Stimulated activated CD8-positive, alpha-beta memory T cell treated with anti-CD3 and anti-CD28 coated beads, Interleukin-2, amount 100 ng/mL, for 1 hour (primary cell): ENCODE measurements at places on chromosomes 6 and 20.

DNA sequence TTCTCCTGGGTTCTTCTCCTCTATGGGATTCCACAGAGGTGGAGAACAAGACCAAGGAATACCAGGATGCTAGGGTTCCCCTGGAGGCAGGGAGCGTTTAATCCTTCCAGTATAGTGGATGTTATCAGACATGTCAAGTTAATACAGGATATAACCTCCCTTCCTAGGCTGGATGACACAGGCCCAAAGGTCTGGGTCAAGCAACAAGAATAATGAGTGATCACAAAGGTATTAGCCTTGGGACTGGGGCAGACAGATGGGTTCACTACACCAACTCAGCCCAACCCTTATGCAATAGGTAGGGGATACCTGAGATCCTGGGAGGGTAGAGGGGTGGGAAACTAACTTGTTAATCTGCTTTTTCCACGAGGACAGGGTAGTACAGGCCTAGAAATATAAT lies 690.3 kb downstream of the HTR1B start:
- no peak for DNase-seq

DNA sequence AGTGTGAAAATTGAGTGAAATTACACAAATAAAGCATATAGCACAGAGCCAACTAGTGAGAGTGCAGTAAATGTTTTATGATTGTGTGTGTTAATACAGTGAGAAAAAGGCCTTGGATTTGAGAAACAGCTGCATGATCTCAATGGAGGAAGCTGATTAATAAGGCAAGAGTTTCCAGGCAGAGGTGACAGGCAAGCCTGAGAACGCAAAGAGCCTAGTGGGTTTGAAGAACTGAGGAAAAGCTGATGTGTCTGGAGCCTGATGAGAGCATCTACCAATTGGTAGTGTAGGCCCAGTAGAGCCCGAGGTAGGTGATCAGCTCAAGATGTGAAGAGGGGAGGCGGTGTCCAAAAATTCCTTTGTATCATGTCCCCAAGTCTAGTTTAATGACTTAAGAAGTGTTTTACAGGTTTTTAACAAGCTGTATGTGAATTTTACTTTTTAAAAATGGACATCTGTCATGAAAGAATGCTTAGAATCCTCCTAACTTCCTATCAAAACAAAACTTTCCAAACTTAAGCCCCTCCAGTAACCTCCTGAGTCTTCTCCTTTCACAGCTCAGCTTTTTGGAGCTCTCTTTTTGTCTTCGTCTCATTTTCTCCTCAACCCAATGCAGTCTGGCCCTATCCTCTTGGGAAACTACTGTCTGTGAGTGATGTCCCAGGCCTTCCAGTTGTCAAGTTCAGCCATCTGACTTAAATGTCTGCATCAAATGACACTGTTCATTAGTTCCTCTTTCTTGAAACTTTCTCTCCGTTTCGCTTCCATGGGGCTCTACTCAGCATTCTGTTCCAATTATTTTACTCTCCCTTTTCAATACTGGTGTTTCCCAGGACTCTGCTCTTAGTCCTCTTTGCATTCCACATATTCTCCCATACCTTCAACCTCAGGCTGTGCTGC lies 1.2 kb downstream of the CDC40 start:
- no peak for DNase-seq

DNA sequence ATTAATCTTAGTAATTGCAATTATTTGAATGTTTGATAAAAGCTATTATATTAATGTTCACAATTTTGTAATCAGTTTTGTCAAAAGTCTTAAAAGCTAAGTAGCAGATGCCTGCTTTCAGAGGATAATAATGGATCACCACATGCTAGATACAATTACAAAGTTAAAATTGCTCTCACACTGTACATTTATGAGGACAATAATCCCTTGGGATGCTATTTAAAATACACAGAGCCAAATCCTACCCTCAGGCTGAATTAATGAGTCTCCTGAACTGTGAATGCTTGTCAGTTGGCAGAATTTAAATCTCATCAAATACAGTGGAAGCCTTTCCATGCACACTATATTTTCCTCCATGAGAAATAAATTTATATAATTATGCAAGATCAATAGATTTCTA lies 153.3 kb upstream of the SYNCRIP start:
- DNase-seq: no peak

DNA sequence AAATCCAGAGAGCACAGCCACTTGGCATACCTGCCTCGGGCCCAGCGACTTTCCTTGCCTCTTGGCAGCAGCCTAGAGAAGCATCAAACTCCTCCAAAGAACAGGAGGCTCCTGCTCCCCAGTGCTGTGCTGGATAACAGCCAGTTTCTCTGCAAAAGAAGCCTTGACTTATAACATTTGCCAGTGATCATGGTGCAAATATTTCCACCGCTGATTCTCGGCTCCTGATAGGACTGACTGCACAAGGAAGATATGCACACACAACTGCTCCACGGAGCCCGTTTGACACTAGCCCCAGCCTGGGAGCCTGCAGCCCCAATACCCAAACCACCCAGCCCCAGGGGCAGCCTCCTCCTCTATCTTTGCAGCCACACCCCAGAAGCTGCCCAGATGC lies 17.5 kb downstream of the ACSS1 start:
- no peak for DNase-seq

GRCh38 chr6:156685823-156686222 lies 91.4 kb upstream of the ARID1B start:
- DNase-seq: no peak

- no peak for DNase-seq
These were observed 118.2 kb upstream of the RIPOR2 start for GRCh38 chr6:25053875-25054371.

- DNase-seq: no peak
These were observed 214.9 kb downstream of the LY86 start for GRCh38 chr6:6803180-6803977.

DNA sequence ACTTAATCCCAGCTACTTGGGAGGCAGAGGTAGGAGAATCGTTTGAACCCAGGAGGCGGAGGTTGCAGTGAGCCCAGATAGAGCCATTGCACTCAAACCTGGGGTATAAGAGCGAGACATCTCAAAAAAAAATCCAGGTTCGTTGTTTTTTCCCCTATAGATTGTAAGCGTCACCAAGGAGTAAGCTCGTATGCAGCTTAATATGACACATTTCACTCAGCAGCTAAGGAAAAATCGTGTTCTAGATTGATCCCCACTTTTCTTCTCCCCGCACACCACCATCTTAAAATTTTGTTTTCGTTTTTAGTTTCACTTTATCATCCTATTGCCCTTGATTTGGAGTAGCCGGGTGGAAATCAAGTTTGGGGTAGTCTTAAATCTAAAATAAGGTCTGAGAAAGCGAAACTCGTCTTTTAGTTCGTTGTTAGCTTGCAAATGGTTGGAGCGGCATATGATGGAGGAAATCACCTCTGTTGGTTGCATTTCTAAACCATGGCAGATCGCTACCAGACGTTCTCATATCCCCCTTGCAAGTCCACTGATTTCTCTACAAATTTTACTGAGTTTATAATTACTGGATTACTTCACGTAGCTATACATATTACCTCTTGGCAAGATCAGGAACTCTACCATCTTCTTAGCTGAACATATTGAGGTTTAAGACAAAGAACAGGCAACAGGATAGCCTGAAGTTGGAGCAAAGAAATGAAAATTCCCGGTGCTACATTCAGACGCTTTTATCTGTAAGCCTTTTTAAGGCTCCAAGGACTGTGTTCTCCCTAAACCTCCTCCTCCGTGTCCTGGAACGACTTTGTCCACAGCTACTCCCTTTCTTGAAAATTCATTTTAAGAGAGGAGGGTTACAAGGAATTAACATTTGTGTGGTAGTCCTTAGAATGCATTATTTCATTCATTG lies 91.1 kb upstream of the BTN3A2 start:
- DNase-seq: no peak

- DNase-seq: no peak
These were observed 10.0 kb downstream of the PACSIN1 start for GRCh38 chr6:34475767-34476328.

GRCh38 chr6:154994836-154995253 lies 270 bp upstream of the TIAM2 start:
- no peak for DNase-seq

DNA sequence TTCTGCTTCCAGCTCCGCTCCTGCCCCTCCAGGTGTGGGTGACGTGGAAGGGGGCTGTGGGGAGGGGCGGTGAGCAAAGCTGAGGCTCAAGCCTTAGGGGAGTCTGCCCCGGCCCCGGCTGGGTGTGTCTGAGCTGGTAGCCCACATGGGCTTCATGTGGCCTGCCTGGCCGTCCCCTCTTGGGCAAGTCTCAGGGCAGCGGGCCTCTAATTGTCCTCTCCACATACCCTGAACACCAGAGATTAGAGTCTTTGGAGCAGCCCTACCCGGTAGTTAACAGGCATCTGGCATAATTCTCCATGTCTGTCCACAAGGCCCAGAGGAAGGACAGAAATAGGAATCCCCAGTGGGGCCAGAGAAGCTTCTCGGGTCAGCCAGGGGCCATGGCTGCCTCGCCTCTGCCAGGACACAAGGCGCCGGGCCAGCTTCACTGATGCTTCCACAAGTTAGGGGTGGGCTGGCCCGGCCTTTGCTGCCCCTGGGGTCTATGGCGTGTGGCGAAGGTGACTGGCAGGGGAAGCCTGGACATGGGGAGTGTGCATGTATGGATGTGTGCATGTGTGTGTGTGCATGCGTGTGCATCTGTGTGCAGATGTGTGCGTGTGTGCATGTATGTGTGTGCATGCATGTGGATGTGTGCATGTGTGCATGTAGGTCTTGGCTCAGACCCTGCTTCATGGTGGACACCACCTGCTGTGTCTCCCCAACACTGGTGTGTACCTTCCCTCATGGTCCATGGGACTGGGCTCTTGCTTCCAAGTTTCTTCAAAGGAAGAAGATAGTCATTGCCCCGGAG lies 24.0 kb downstream of the FRMD1 start:
- no peak for DNase-seq

DNA sequence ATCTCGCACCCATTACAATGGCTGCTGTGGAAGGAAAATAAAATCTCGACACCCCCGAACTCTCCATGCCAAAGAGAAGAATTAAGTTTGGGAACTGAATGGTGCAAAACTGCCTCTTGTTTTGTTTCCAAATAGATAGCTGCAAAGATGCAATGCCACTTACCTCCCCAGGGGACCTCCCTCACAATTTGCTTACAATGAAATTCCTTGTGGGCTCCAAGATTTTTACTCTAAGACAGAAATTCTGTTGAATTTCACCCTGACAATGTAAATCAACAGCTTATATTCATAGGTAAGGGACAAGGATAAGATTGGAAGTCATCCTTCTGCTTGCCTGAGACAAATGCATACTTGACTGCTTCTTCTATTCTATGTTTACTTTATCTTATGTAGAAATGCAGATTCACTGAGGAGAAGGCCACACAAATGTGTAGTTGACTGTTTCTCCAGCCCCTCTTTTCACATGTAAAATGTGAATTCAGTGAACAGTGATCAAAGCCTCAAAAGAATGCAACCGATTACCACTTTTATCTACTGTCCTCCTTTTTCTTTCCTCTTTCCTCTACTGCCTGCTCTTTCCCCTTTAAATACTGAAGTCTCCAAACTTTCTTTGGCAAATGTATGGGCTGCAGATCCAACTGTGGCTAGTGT lies 36.6 kb downstream of the ADGRF4 start:
- DNase-seq: no peak

GRCh38 chr6:35088281-35089215 lies 52.6 kb downstream of the TCP11 start:
- DNase-seq: no peak

DNA sequence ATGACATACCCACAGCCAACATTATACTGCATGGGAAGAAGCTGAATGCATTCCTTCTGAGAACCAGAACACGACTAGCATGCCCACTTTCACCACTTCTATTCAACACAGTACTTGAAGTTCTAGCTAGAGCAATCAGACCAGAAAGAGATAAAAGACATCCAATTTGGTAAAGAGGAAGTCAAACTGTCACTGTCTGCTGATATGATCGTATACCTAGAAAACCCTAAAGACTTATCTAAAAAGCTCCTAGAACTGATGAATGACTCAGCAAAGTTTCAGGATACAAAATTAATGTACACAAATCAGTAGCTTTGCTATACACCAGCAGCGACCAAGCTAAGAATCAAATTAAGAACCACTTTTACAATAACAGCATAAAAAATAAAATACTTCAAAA lies 60.5 kb downstream of the EYS start:
- DNase-seq: no peak

DNA sequence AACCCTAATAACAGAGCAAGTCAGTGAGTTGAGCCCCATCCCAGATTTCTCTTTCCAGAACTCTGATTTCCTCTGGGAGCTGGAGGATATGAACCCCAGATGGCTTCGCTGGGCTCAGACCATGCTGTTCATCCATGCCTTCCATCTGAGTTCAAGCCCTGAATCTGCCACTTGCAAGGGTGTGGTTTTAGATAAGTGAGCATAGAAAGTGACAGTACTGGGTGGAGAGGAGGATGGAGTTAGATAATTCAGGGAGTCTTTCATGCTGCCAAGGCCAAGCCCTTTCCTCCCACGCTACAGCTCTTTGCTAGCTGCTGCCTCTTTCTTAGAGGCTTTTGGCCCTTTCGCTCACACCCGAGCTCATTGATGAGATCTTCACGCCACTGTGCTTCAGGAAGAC lies 57.2 kb upstream of the MAFB start:
- DNase-seq: no peak

GRCh38 chr20:56353356-56353755 lies 5.4 kb upstream of the FAM210B start:
- DNase-seq: no peak

- DNase-seq: no peak
These were observed 54.8 kb upstream of the CCDC167 start for GRCh38 chr6:37554480-37554819.

DNA sequence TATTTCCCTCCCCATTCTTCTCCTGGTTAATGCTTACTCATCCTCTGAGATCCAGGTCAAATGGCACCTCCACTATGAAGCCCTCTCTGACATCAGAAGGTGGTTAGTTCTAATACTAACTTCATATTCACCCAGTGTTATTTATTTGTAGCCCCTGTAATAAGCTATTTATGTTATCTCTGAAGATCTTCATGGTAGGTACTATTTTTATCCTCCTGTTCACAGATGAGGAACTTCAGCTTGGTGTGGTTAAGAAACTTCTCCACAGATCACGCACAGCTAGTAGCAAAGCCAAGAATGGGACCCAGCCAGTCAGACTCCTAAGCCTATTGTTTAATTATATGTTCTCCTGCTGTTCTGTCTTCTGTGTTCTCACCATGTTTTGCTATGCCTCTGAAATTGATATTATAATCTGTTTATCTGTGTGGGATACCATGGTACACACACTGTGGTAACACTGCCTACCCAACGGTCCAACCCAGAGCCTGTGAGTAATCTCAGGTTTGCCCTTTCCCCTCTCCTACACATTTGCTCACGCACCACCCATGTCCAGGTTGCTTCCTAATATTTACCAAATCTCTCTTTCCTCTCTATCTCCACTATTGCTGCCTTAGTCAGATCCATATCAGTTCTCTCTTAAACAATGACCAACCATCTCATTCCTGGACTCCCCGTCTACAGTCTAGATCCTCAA lies 98.4 kb downstream of the IPCEF1 start:
- DNase-seq: no peak
